Effector CD8-positive, alpha-beta T cell (primary cell): ENCODE measurements at places on chromosomes 1 and 21.

GRCh38 chr1:36652011-36652410, 169.3 kb upstream of the CSF3R start:
- DNase-seq: no peak

GRCh38 chr1:161962091-161962887, 61.4 kb downstream of the OLFML2B start:
- DNase-seq: no peak

DNA sequence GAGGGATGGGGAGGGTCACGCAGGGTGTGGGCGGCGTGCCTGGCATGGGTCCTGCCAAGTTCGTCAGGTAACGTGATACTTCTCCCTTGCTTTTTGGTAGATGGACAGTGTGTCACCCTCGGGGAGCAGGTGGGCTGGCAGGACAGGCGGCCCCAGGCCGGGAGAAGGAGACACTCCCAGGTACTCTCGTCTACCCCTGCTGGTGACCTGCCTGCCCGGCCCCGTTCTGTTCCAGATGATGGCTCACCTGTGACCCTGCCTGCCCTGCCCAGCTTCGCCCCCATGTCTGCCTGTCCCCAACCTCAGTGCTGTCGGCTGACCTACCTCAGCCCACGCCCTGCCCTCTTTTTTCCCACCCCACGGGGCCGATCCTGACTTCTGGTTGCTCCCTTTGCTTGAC, 144.7 kb downstream of the PCBP3 start:
- no peak for DNase-seq

DNA sequence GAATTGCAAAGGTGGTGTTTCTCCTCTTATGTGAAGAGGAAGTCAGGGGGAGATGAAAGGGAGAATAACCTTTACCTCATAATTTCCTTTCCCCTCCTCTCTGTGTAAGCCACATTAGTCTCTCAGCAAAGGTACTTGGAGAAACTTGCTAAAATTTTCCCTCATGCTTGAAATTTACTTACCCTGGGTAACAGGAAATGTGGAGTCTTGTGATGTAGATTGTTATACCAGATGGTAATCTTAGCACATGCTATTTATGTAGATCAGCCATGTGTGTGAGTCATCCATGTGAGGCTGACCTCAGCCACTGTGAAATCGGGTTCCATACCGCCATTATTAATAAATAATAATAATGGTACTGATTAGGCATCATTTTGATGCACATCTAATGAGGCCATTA, 128.4 kb downstream of the TGFB2 start:
- no peak for DNase-seq

- no peak for DNase-seq
These were observed 152.0 kb downstream of the ETS2 start for GRCh38 chr21:38957575-38958322.

GRCh38 chr1:195462646-195463045, 1145.6 kb downstream of the KCNT2 start:
- no peak for DNase-seq

DNA sequence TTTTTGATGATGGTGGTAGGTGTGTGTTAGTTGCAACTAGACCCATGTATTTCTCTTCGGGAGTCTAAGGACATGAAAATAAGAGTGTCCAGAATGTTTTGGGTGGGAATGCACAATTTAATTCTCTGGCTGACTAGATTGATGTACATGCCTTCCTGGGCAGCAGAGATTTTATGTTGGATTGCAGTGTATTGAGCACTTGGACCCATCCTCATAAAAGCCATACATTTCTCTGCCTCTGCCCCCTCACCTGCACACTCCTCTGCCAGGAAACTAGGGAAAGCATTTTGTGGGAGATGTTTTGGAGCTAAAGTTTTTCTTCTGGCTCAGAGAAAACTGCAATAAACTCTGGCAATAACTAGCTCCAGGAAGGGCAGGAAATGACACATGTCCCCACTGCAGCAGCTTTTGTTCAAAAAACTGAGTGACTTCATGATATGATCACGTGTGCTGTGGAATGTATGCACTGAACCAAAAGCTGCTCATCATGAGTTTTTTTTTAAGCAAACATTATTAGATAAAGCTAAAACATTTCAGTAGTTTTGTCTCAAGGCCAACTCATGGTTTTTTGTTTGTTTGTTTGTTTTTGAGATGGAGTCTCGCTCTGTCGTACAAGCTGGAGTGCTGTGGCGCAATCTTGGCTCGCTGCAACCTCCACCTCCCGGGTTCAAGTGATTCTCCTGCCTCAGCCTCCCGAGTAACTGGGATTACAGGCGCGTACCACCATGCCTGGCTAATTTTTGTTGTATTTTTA, 17.6 kb downstream of the RIT1 start:
- DNase-seq: no peak

DNA sequence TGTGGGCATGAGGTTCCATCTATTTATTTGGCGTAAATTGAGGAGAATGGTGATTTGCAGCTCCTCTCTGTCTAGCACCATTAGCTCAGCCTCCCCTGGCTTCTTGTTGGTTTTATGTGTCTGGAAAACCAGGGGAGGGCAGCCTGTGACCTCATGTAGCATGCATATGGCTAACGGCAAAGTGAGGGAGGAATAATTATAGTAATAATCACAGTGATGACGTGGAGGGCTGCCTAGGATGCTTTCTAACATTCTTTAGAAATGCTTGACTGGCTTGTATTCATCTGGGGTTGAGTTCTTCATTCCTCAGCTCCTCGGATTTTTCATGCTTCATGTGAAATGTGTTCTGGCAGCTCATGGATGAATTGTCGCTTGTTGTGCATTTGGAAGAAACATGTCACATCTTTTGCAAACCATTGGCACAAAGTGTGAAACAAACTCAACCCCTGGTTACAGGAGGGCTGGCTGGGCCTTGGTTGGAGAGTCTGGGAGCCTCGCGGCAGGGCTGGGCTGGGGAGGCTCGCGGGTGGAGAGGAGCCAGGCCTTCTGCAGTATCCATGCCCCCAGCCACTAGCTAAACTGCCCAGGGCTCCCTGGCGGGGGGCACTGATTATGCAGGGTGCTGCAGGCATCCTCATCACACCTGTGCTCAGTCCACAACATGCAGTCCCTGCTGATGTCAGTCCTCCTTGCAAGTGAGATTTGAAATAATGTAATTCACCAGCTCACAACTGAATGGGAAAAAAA, 149.6 kb downstream of the DISC1 start:
- DNase-seq: no peak

DNA sequence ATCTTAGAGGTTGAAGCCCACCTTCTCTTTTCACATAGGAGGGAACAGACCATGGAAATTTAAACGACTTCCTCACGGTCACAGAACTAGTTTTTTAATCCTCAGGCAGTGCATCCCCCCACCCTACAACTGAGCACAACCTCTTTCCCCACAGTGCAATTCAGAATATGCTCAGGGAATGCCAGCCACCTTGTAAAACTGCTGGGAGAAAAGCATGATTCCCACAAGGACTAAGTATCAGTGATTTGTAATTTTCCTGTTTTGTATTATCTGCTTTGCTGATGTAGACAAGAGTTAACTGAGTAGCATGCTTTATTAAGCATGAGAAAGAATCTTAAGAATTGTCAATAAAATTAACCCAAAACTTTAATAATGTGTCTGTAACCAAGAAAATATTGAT, 23.8 kb downstream of the TMEM50A start:
- no peak for DNase-seq

DNA sequence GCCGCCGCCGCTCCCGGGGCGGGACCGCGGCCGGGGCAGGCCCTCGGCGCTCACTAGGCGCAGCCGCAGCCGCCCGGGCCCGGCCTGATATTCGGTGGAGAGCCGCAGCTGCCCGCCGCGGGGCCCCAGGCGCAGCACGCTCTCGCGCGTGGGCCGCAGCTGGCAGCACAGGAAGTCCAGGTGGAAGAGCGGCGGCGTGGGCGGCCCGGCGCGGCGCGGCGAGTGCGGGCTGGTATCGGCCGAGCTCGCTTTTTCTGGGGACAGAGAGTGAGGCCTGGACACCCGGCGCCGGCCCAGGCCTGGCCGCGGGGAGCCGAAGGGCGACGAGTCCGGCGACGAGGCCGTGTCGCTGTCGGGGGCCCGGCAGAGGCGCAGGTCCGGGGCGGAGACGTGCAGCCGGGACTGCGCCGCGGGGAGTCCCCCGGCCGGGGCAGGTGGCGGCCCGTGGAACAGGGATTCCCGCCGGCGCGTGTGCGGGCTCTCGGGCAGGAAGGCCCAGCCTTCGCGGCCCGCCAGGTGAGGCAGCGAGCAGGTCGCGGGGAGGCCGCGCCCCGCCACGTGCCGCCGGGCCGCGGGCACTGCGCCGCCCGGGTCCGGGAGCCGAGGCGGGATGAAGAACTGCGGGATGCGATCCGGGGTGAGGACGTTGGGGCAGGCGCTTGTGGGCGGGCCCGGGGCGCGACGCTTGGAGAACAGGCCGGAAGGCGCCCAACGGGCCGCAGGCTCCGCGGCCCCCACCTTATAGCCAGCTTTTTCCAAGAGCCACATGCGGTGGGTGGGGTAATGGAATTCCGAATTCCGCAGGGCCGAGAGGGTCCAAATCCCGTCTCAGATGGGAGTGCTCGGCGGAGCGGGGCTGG, 1.2 kb downstream of the C2CD4D start:
- DNase-seq: no peak

- no peak for DNase-seq
These were observed 6.4 kb upstream of the PEF1 start for GRCh38 chr1:31651089-31651420.

DNA sequence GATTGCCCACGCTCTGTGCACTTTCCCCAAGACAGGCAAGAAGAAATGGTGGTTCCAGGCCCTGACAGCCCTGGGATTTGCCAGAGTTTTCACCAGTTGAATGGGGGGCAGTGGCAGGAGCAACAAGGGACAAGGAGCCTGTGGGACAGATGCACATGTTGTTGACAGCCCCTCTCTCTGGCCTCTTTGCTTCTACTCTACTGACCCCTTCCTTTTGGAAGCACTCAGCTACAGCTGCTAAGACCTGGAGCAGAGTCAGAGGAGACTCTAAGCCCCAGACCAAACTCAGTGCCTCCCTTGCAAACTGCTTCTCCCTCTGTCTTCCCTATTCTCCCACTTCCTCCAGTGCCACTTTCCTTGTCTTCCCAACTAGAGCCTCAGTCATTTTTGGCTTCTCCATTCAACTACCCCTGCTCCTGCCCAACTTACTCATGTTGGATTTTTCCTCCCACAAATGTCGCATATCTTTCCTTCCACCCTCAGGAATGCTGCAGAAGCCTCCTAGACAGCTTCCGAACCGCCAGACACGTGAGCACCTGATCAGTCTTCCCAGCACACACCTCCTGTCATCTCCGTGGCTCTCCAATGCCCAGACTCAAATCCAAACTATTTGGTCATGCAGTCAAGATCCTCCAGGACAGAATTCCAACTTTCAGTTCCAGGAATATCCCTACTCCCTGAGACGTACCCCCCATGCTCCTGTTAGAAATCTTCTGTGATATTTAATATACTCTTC, 9.1 kb downstream of the INKA2 start:
- DNase-seq: no peak

- no peak for DNase-seq
These were observed 178.0 kb upstream of the DPT start for GRCh38 chr1:168907053-168907452.

DNA sequence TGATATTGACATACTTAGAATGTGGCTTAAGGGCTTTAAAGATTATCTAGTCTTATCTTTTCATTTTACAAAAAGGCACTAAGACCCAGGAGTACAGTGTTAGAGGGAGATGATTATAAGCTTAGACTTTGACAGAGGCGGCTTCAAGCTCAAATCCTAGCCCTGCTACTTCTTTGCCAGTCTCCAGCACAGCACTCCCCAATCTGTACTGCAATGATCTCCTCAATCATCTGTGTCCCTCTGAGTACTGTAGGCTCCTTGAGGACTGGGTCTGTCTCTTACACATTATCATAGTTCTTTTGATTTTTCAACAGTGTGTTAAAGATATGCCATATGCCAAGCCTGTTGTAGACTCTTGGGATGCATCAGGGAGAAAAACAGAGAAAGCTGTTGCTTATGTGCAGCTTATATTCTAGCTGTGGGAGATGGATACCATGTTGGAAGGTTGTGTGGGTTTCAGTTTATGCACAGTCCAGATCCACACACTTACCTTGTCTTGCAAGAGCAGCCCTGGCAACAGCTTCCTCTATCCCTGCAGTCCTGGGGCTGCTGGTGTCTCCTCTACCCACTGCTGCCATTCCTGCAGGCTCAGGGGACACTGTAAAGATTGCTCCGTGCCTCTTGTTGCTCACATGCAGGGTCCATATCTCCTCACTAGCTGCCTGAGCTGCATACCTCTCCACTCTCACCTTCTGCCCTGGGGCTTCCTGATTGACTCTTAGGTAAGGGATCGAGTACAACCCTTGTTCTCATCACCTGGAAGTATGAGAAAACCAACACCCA, 103.9 kb upstream of the TSPAN2 start:
- DNase-seq: no peak

GRCh38 chr1:105083611-105084010, 1333.9 kb downstream of the AMY1C start:
- no peak for DNase-seq

GRCh38 chr1:217029281-217030157, 306.3 kb upstream of the ESRRG start:
- no peak for DNase-seq

DNA sequence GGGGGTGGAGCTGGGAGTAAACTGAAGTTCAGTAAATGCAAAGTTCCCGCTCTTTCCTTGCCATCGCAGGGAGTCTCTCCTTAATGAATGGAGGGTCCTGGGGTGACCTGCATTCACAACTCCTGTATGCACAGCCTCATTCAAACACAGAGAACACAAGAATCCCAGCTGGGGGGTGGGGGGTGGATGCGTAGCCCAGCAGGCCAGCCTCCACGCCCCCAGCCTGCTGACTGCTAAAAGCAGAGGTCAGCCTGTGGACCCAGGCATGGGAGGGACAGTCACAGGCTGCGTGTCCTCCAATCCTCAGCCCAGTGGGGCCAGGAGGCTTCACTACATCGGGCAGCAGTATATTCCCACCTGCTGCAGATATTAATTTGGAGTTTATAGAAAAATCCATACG, 263.1 kb downstream of the GRIK3 start:
- no peak for DNase-seq

GRCh38 chr1:56068908-56069307, 510.5 kb downstream of the PLPP3 start:
- no peak for DNase-seq

GRCh38 chr1:166808952-166809351, 30.3 kb upstream of the POGK start:
- no peak for DNase-seq

GRCh38 chr1:18632783-18633421, 2.3 kb downstream of the PAX7 start:
- DNase-seq: no peak

DNA sequence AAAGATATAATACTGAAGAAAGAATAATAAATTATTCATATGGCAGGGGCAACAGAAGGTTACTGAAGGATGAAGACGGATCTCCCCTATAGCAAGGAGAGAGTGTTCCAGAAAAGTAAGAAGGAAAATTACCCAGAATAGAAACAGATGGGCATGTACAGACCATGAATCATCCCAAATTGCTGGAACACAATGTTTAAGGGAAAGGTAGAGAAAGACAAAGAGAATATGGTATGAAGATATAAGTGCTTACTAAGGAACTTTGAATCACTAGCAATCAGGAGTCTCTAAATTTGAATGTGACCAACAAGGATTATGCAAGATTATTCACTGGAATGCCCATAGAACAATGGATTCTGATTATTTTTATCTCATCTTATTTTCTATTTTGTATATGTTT, 375.4 kb downstream of the COL11A1 start:
- DNase-seq: no peak
